ENCODE measurements at places on chromosomes 4 and X.

GRCh38 chr4:54004463-54004862, 59.9 kb downstream of the CHIC2 start:
- peaks cover 52% of the 10 kb centered on the region for H3K36me3 ChIP-seq
- peaks cover 4% of the 10 kb centered on the region for H3K4me1 ChIP-seq
- H3K4me3 ChIP-seq: no peak overlapping the region

DNA sequence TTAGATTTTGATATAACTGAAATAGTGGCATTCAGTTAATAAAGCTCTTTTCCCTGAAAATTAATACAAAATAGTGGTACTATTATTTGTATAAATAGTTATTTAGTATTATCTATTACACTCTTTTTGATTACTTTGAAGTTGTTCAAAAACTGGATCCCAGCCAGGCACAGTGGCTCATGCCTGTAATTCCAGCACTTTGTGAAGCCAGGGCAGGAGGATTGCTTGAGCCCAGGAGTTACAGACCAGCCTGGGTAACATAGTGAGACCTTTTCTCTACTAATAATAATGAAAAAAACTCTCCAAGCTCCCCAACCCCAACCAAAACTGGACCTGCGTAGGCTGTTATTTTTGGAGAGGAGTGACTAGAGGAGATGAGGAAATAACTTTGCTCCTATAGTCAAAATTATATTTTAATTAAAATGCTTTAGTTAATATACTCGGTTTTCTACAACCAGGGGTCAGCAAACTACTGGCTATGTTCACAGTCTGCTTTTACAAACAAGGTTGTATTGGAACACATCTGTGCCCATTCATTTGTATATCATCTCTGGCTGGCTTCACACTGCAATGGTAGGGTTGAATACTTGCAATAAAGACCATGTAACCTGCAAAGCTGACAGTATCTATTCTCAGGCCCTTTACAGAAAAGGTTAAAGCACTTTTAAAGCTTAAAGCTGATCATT, 27.6 kb downstream of the GUCY1A1 start:
- no peak for DNase-seq
- H3K36me3 ChIP-seq: no peaks in the 10 kb centered on the region
- no peaks in the 10 kb centered on the region for H3K4me1 ChIP-seq

- DNase-seq: no peak
- H3K4me1 ChIP-seq: peaks cover 22% of the 10 kb centered on the region
- no peaks in the 10 kb centered on the region for H3K36me3 ChIP-seq
- H3K27ac ChIP-seq: peak overlapping the region; percentile 75
- no peaks in the 10 kb centered on the region for H3K27me3 ChIP-seq
- peak overlapping the region; percentile 52 for H3K4me3 ChIP-seq
These were observed 10.5 kb upstream of the PGM2 start for GRCh38 chr4:37816006-37816405.

- DNase-seq: no peak
- no peak overlapping the region for H3K4me3 ChIP-seq
- peaks cover 6% of the 10 kb centered on the region for H3K27me3 ChIP-seq
- no peaks in the 10 kb centered on the region for H3K4me1 ChIP-seq
These were observed 111.3 kb downstream of the PSAPL1 start for GRCh38 chr4:7323461-7323871.

DNA sequence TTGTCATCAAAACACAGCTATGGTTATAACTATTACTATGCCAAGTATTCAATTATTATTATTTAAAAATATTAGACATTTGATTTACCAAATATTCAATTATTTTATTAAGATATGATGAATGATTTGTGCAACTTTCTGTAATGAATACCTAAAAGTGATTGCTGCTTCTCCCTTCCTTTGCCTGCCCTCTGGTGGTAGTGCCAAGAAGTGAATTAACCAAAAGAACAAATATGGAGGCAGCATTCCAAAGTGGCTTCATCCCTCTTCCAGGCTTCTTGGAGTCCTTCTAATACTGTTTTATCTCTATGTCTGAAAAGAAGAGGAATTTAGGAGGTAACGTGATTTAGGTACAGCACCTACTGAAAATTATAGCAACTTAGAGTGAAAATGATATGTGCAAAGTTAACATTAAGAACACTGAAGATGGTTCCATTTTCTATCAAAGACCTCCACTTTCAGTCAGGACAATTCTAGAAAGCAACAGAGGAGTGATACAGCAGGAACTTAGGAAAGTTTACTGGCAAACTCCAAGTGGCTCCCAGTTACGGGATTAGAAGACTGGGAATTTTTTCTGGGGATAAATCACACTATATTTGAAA, 43.0 kb downstream of the ENPEP start:
- H3K4me3 ChIP-seq: no peak overlapping the region
- no peaks in the 10 kb centered on the region for H3K36me3 ChIP-seq
- DNase-seq: no peak
- peaks cover 37% of the 10 kb centered on the region for H3K27me3 ChIP-seq

- H3K36me3 ChIP-seq: no peaks in the 10 kb centered on the region
- no peaks in the 10 kb centered on the region for H3K4me1 ChIP-seq
- DNase-seq: no peak
- H3K27me3 ChIP-seq: peaks cover 9% of the 10 kb centered on the region
- H3K4me3 ChIP-seq: no peak overlapping the region
These were observed 274.4 kb downstream of the IDS start for GRCh38 chrX:149230689-149231088.

DNA sequence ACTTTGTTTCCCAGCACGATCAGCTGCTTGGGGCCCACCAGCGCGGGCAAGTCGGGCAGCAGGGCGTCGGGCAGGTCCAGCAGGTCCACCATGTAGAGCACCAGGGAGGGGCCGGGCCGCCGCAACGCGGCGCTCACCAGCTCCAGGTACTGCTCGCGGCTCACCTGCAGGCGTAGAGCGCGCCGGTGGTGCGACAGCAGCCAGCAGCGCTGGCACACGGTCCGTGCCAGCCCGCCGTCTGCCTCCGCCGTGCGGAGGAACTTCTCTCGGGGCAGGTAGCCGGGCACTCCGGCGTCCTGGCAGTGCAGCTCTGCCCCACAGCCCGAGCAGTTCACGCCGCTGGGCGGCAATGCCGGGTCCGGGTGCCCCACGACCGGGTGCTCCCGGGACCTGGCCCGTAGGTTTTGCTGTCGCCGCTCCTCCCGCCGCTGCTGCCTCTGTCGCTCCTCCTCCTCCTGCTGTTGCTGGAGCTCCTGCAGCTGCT, 527 bp downstream of the NOA1 start:
- peak; percentile 50 for DNase-seq
- H3K27ac ChIP-seq: peak overlapping the region; percentile 97
- H3K4me3 ChIP-seq: peak overlapping the region; percentile 99

GRCh38 chr4:78601013-78601412, 49.4 kb downstream of the ANXA3 start:
- H3K4me3 ChIP-seq: no peak overlapping the region
- H3K36me3 ChIP-seq: peaks cover 4% of the 10 kb centered on the region
- H3K4me1 ChIP-seq: no peaks in the 10 kb centered on the region
- no peak for DNase-seq
- H3K27ac ChIP-seq: no peak overlapping the region
- H3K27me3 ChIP-seq: peaks cover 19% of the 10 kb centered on the region

- no peak overlapping the region for H3K4me3 ChIP-seq
- H3K27me3 ChIP-seq: no peaks in the 10 kb centered on the region
- H3K4me1 ChIP-seq: no peaks in the 10 kb centered on the region
- DNase-seq: no peak
- H3K36me3 ChIP-seq: no peaks in the 10 kb centered on the region
These were observed 38.6 kb downstream of the CENPU start for GRCh38 chr4:184695178-184695896.

- no peak for DNase-seq
- peaks cover 3% of the 10 kb centered on the region for H3K27me3 ChIP-seq
- H3K36me3 ChIP-seq: no peaks in the 10 kb centered on the region
- no peak overlapping the region for H3K27ac ChIP-seq
- no peaks in the 10 kb centered on the region for H3K4me1 ChIP-seq
- no peak overlapping the region for H3K4me3 ChIP-seq
These were observed 15.3 kb upstream of the BEND4 start for GRCh38 chr4:42167709-42168108.

- H3K4me1 ChIP-seq: no peaks in the 10 kb centered on the region
- DNase-seq: no peak
- no peaks in the 10 kb centered on the region for H3K27me3 ChIP-seq
- no peaks in the 10 kb centered on the region for H3K36me3 ChIP-seq
These were observed 334.7 kb upstream of the NDST3 start for GRCh38 chr4:117699595-117699994.

DNA sequence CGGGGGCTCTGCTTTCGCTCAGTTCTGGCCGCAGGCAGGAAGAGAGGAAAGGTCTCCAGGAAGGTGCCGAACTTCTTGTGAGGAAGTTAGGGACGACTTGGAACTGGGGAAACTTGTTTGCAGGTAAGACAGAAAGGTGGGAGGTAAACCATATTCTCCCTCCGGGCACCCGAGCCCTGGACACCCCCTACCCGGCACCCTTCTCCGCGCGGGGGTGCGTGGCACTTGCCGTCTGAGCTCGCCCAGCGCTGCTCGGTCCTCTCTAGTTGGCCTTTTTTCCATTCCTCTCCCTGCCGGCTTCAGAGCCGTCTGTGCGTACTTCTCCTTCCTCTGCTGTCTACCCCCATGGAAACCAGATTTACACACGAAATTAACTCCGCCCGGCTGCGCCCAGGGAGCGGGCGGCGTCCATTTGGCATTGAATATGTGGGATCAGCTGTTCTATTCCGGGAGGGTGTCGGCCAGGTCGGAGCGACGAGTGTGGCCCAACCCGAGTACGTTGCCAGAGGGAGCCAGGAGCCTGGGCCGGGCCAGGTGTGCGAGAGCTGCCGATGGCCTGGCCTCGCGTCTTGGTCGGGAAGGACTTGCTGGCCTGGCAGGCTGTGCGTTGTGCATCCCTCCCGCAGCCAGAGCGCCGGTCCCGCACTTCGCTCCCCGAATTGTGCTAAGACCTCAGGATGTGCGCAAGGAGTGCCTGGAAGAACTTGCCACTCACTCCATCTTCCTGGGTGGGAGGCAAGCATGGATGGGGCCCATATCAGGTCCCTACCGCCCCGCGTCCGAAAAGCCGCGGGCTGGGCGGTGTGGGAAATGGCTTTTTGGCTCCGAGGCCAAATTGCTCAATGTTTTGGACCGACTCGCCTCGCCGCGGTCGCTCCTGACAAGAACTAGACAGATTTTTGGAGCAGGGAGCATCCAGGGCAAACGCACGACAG, 1.7 kb downstream of the PDGFRA start:
- H3K27ac ChIP-seq: no peak overlapping the region
- peaks cover 29% of the 10 kb centered on the region for H3K27me3 ChIP-seq
- H3K4me1 ChIP-seq: peaks cover 59% of the 10 kb centered on the region
- no peak overlapping the region for H3K4me3 ChIP-seq

DNA sequence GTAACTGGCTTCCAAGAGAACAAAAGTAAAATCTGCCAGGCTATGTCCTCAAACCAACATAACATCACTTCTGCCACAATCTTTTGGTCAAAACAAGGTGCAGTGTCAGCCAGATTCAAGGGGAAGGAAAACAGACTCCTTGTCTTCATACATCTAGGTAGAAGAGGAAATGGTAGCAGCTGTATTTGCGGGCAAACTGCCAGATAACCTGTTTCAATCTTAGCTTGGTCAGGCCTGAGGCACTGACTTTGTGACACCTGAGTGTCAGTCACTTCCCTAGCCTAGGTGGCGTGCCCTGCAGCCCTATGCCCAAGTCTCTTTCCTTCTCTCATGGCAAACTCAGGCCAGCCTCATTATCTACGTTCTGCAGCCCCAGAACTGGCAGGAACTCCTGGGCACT, 146.2 kb upstream of the JADE1 start:
- no peaks in the 10 kb centered on the region for H3K4me1 ChIP-seq
- H3K4me3 ChIP-seq: no peak overlapping the region
- no peak overlapping the region for H3K27ac ChIP-seq
- DNase-seq: peak; percentile 26
- no peaks in the 10 kb centered on the region for H3K36me3 ChIP-seq
- H3K27me3 ChIP-seq: no peaks in the 10 kb centered on the region

GRCh38 chrX:84223261-84223660, 35.3 kb upstream of the RPS6KA6 start:
- H3K4me3 ChIP-seq: no peak overlapping the region
- no peak overlapping the region for H3K27ac ChIP-seq
- H3K36me3 ChIP-seq: no peaks in the 10 kb centered on the region
- no peak for DNase-seq

DNA sequence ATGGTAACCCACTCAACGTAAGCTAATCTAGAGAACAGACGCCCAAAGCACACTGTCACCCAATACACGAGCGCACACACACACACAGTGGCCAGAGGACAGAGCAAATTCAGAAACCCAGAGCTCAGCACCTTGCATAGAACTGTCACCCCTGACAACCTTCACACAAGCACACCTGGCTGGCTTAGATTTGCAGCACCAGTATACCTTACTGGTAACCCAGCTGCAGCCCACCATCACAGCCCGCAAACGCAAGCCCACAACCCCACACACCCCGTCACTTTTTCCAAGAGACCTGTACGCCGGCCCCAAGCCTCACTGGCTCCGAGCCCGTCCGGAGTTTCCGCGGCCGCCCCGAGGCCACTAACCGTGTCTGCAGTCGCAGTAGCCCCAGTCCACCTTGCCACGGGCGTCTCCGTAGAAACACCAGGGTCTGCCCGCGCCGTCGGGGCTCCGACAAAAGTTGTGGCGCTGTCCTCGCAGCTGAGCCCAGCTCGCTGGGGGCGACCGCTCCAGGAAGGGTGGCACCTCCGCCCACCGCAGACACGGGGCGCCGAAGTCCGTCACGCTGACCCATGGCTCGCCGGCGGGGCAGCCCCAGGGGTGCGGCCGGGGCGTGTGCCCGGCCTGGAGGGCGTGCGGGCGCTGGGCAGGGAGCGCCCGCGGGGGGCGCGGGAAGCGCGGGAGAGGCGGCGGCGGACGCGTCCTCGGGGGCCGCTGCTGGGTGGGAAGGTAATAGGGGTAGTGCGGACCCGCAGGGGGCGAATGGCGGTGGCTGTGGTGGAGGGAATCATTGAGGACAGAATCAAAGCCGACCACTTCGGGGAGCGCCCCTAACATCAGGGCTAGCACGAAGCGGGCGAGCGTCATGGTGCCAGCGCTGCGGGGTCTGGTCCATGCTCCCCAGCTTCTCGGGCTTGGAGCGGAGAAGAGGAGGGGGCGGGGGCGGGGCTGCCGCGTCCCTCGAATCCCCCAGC, 664 bp downstream of the PRSS12 start:
- peak overlapping the region; percentile 26 for H3K4me3 ChIP-seq
- H3K36me3 ChIP-seq: no peaks in the 10 kb centered on the region
- peaks cover 89% of the 10 kb centered on the region for H3K27me3 ChIP-seq
- no peak for DNase-seq
- no peak overlapping the region for H3K27ac ChIP-seq

DNA sequence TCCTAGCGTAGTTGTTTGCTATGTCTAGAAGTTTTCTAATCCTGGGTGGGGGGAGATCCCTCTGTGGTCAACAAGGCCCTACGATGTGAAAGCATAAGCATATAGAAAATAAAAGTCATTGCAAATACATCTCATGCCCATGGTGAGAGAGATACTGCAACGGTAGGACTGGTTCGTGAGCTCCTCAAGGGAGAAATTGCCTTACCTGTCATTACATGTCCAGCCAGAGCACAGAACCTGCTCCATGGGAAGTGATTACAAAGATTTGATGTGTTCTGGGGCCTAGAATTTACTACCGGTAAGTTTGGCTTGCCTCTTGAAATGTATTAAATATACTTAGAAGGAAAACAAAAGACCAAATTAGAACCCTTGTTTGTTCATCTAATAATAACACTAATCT, 60.9 kb upstream of the FAM47B start:
- H3K36me3 ChIP-seq: no peaks in the 10 kb centered on the region
- no peak for DNase-seq
- H3K4me1 ChIP-seq: no peaks in the 10 kb centered on the region
- no peaks in the 10 kb centered on the region for H3K27me3 ChIP-seq
- no peak overlapping the region for H3K27ac ChIP-seq

GRCh38 chrX:39043838-39044550, 242.7 kb downstream of the MID1IP1 start:
- no peak overlapping the region for H3K27ac ChIP-seq
- H3K4me3 ChIP-seq: no peak overlapping the region
- no peak for DNase-seq
- peaks cover 4% of the 10 kb centered on the region for H3K36me3 ChIP-seq
